ENCODE measurements at places on chromosomes 1 and 21.

- no peak for DNase-seq
Observed at GRCh38 chr1:180274221-180274620, 44.2 kb downstream of the LHX4 start.

DNA sequence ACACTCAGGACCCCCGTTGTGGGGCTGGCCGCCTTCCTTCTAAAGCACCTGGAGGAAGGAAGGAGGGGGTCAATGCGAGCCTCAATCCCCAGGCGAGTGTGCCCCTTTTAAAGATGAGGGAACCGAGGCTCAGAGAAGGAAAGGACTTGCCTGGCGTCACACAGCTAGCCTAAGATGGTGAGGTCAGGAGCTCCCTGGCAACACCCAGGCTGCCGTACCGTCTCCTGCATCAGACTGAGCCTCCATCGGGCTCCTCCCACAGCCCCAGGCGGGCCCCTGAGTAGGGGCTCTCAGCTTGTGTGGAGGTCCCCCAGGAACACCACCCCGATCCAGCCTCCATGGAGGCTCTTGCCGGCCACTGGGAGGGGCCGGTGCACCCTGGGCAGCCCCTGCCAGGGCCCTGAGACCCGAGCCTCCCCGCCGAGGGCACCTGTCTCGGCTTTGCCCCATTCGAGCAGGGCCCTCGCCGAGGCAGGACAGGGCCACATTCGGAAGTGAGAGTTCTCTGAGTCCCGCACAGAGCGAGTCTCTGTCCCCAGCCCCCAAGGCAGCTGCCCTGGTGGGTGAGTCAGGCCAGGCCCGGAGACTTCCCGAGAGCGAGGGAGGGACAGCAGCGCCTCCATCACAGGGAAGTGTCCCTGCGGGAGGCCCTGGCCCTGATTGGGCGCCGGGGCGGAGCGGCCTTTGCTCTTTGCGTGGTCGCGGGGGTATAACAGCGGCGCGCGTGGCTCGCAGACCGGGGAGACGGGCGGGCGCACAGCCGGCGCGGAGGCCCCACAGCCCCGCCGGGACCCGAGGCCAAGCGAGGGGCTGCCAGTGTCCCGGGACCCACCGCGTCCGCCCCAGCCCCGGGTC lies at the start of gene AIRE:
AIRE (plus strand) TSS at position 739 of the 855 bp plus-strand sequence. CDS start 131 bp downstream, outside the sequence.
- no peak for DNase-seq

DNA sequence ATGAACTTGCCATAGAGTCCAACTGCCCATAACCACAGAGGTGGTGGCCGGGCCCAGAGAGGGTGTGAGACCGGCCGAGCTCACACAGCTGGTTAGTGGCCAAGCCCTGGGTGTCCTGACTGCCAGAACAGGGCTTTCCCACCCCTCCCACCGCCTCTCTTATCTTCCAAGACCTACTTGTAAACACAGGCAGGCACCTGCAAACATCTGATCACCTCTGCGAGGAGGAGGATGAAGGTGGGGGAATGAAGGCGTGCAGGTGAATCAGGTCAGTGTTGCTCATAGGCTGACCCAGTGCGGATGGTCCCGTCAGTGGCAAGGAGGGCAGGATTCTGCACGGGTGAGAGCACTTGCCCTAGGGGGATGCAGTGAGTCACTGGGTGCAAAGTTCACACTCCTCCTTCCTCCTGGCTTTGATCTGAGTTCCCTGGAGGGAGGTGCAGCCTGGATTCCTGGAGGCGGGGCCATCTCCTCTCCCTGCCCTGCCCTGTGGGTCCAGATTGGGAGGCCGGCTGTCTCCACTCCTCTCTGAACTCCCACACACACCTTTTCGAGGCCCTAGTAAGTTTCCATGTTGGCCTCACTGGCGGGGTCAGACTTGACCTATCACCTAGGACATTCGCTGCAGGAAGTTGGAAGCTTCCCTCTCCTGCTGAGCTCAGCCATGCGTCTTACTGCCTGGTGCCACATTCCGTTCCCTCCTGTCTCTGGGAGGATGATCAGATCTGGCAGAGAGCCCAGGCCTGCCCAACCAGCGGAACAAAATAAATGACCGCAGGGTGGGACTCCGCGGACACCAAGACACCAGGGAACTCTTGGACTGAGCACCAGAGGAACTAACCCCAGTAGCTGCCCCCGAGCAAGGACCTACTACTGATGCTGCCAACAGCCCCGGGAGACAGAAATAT lies 7.3 kb downstream of the UQCRHL start:
- DNase-seq: no peak

GRCh38 chr1:210641582-210641981 lies 312.9 kb downstream of the HHAT start:
- DNase-seq: no peak

GRCh38 chr1:27789540-27790041 lies 16.6 kb downstream of the STX12 start:
- no peak for DNase-seq

DNA sequence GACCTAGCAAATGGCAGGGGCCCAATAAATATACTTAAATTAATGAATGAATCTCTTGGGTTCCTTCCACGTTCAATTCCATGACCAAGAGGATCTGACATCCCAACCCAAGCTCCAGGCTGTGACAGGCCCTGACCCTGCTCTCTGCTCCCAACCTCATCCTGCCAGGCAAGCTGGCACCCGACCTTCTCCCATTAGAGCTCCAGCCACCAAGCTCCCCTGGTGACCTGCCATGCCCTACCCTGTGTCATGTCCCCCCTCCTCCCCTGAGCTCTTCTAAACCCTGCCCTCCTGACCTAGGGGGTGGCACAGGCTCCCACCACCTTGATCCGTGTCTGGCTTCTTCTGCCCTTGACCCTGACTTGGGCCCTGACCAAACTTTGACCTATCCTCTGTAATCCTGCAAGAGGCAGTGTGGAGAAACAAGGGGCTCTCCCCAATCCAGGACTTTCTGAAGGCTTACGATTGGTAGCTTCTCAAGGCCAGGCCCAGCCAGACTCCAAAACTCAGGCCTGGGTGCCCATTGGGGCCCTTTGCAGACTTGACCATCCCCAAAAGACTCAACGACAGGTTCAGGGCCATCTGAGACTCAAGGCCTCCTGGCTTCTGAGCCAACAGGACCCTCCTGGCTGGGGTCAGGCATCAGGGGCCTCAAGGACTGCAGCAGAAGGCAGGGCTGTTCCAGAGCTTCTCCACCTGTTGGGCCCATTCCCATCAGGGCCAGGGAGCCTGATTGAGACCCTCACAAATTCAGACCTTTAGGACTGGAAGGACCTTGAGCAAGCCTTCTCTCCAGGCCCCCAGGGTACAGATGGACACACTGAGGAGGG lies 249.0 kb downstream of the PTPRU start:
- DNase-seq: no peak
